NCI-H460 (cell line): ENCODE measurements at places on chromosomes 3 and 15.

- DNase-seq = no peak
Observed at GRCh38 chr3:31213869-31214486, 318.7 kb upstream of the STT3B start.

GRCh38 chr3:56955492-56956111 is 104.9 kb upstream of the SPATA12 start:
- no peak for DNase-seq

GRCh38 chr3:48012659-48013058 is 3.6 kb downstream of the MAP4 start:
- DNase-seq = no peak

- no peak for DNase-seq
Observed at GRCh38 chr3:8884630-8885290, 78.5 kb downstream of the RAD18 start.
